ENCODE measurements at places on chromosomes 4 and X.

DNA sequence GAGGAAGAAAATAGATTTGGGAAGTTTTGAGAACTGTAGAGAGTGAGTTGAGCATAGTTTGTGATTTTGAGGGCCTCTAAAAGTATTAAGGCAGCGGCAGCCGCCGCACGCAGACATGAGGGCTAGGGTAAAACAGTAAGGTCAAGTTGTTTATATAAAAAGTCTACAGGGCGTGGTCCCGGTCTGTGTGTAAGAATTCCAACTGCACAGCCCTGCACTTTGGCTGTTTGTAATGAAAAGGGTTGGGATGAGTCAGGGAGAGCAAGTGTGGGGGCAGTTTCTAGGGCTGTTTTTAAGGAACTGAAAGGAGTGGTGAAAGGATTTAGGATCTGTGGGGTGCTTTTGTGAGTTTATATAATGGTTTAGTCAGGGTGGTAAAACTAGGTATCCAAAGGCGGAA lies 55.0 kb downstream of the BEX3 start:
- no peak for DNase-seq

- DNase-seq: no peak
Measured at GRCh38 chr4:13313856-13314255, 170.3 kb downstream of the RAB28 start.

- DNase-seq: no peak
Measured at GRCh38 chrX:78329486-78329885, 2.1 kb upstream of the CYSLTR1 start.

DNA sequence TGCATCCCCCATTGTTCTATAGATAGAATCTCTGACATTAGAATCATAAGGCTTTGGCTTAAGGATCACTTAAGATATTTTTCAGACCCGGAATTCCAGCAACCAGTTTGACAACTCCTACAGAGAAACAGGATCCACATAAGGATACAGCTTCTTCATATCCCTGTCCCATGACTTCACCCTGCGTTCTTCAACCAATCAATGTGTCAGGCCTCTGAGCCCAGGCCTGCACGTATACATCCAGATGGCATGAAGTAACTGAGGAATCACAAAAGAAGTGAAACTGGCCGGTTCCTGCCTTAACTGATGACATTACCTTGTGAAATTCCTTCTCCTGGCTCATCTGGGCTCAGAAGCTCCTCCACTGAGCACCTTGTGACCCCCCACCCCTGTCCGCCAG lies 85.1 kb downstream of the MFAP3L start:
- no peak for DNase-seq

- no peak for DNase-seq
Measured at GRCh38 chrX:6517376-6517775, 17.5 kb downstream of the VCX3A start.

GRCh38 chr4:26319467-26319948 lies 1.3 kb upstream of the RBPJ start:
- DNase-seq: peak; percentile 99

GRCh38 chrX:42944381-42944998 lies 166.5 kb upstream of the PPP1R2C start:
- DNase-seq: no peak

- no peak for DNase-seq
Measured at GRCh38 chrX:46953597-46953996, 41.4 kb downstream of the JADE3 start.

DNA sequence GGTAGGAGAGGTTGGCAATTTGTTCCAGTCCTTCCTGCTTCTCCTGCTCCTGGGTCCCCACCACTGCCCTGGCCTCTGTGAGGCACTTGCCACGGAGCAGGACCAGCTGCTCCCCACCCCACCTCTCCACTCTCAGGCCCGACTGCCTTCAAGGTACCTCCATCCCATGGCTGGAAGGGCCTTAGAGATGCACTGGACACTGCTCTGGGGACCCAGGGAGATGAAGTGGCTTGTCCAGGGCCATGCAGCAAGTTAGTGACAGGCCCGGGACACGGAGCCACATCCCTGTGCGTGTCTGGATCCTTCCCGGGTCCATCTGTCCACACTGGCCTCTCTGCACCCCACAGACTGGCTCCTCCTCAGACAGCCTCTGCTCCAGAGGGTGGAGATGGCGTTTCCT lies 105.3 kb downstream of the CPZ start:
- no peak for DNase-seq

DNA sequence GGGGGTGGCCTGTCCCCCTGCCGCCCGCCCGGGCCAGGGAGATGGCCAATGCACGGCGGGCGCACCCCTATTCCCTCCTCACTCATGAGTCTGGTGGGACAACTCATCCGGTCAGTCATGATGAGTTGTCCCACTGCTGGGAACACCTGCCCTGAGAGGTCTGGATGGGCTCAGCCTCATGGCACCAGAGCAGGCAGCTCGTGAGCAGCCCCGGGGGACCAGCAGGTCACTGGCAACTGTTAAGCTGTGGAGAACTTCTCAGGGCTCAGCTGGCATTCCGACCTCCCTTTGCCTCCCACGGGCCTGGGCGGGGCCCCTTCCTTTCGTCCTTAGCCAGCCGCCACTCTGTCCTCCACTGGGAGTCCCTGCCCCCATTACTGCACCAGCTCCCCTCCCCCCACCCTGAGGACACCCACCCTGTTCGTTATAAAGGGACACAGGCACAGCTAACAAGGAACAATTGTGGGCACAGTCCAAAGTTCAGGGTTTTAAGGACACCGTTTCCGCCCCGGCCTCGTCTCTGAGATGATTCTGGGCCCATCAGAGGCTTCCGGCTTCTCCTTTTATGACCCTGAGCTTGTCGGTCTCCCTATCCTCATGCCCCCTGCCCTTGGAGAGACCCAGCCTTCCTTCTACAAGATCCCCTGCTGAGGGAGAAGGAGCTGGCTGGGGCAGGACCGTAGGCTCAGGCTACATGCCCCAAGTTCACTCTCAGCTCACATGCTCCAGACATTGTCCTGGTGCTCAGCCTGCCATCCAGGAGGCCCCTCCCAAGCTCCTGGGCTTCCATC lies 14.6 kb upstream of the KIAA0232 start:
- DNase-seq: no peak

GRCh38 chr4:76061982-76062381 lies 12.5 kb upstream of the ART3 start:
- DNase-seq: no peak

- DNase-seq: no peak
Measured at GRCh38 chrX:44506678-44507077, 36.0 kb downstream of the FUNDC1 start.

Measured in activated CD4-positive, alpha-beta T cell treated with anti-CD3 and anti-CD28 coated beads, Interleukin-2, amount 50 U/mL, for 16 hours (primary cell).